Right forelimb (tissue), 1 donor: ENCODE measurements at places on chromosomes 4 and X.

- no peak for DNase-seq
These were observed 29.5 kb downstream of the TFDP3 start for GRCh38 chrX:133188631-133189030.

GRCh38 chr4:114417214-114417613, 181.4 kb upstream of the UGT8 start:
- no peak for DNase-seq

DNA sequence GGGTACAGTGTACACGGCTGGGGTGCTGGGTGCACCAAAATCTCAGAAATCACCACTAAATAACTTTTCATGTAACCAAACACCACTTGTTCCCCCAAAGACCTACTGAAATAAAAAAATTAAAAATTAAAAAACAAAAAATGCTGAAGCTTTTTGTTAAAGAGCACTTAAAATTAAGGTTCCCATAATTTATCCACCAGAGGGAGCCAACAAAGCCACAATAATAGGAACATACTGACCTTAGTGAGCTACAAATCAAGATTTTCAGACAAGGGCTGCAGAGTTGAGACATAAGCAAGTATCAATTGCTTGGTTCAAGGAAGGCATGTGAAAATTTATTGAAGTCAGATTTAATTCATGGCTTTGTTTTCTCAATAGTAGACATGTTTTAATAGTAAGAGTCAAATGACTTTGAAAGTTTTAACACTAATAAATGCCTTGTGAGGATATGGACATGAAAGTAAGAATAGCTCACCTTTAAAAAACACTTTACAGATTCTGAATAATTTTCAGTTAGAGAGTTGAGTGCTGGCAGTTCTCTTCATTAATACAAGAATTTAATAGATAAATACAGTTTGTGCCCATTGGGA, 43.0 kb upstream of the SCOC start:
- no peak for DNase-seq

GRCh38 chr4:17535242-17535641, 20.3 kb downstream of the CLRN2 start:
- no peak for DNase-seq

DNA sequence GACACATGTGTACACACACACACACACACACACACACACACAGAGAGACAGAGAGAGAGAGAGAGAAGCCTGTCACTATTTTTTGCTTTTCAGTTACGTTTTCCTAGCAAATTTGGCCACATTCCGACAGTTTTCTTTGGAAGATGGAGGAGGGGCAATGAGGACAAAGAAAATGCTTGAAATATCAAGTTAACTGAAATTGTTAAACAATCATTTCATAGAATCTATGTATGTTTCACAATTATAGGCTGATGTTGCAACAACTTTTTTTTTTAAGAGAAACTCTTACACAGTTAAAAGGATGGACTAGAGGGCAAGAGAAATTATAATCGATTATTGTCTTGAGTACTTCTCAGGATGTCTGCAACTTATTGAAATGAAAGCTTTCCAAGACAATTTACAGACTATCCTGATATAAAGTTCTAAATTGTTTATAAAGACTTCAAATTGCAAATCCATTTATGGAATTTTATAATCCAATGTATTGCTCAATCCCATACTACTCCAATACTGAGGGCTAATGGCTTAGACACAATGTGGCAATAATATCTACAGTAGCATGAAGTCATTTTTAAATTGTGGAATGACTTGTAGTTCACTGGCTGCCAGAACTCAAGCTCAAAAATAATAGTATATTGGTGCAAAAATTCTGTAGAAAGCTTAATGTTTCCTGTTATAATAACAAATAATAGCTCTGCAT, 647.0 kb upstream of the PCDH7 start:
- DNase-seq: no peak

GRCh38 chr4:124934916-124935315, 222.4 kb upstream of the ANKRD50 start:
- DNase-seq: no peak

DNA sequence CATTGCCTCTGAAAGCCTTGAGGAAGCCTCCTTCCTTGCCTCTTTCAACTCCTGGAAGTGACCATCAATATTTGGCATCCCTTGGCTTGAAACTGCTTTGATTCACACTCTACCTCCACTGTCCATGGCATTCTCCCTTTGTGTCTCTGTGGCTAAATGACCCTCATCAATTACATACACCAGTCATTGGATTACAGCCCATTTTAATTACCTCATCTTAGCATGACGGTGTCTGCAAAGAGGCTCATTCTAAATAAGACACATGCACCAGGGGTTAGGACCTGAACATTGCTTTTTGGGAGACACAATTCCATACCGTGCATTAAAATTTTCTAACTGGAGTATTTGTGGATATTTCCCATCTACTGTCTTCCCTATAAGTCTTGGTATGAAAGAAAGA, 60.7 kb upstream of the FAM9A start:
- DNase-seq: no peak

DNA sequence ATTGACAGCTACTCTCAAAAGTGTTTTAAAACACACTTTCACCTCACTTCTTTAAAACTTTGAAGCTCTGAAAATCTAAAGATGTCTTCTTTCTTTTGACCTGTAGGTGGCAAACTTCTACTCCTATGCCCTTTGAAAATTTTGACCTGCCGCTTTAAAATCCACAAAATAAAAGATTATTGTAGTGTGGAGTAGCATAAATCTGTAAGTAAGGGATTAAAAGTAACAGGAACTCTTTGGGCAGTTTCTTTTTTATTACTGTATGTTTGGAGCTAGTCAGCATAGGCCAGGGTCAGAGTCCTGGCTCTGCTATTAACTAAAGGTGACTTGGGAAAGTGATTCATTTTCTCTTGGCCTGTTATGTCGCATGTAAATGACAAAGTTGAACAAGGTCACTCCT, 25.5 kb downstream of the BBS12 start:
- no peak for DNase-seq

DNA sequence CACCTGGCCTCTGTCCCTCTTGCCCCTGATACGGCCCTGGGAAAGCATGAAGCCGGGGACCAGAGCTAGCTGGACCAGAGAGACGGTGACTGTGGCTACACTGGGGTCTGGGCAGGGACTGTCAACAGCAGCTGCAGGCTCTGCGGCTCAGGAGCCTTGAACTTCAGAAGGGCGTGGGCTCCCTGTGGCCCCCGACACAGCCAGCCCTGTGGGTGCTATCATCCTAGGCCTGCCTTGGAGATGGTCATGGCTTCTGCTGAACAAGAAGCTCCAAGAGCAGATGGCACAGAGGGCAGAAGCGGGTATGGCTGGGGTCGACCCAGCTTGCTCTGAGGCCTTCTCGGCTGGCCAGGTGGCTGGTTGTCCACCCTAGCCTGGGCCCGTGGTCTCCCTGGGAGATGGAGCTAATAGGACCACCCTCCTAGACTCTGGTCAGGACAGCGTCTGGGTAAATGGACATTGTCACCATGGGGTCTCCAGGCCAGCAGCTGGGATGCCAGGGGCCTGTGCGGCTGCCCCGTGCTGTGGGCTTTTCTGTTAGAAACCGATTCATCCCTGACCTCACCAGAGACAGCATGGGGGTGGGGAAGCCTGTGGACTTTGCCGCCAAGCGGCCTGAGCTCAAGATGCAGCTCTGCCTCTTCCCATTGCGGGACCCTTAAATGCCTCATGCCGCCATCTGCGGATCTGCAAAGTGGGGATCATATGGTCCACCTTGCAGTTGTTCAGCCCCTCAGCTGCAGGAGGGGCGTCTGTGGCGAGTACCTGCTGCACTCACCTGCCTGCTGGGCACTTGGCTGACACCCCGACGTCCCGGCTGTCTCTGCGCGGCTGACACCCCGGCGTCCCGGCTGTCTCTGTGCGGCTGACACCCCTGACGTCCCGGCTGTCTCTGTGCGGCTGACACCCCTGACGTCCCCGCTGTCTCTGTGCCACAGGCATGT, 21.1 kb downstream of the CPZ start:
- DNase-seq: no peak

DNA sequence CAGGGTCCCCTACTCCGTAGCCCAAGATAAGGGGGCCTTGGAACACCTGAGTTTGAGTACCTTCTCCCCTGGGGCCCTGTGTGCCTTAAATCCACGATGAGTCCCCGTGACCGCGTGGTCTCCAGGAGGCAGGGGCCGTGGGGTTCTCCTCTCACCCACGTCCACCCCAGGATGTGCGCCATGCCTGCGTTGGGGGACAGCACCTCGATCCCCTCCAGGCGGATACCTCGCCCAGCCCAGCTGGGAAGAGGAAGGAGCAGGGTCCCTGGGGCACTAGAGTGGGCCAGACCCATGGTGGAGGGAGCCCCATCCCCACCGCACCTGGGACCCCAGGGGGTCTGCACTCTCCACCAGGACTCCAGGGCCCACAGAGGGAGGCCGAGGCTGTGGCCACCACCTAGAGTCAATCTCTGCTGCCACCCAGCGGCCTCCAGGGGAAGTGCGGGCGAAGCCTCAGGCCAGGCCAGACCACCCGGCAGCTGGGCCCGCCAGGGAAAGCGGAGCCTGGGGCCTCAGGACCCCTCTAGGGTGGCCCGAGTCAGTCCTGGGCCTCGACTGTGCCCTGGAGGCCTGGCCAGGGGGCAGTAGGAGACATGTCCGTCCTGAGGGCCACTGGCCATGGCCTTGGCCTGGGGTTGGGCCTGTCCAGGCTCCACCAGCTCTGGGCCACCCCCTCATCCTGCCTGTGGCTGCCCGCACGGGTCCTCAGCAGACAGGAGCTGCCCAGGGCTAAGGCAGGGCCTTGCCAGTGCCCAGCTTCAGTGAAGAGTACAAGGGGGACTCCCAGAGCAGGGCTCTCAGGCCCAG, 55.0 kb downstream of the FAM53A start:
- DNase-seq: peak; percentile 84

- DNase-seq: no peak
These were observed 113.9 kb upstream of the ANXA3 start for GRCh38 chr4:78437608-78438088.

DNA sequence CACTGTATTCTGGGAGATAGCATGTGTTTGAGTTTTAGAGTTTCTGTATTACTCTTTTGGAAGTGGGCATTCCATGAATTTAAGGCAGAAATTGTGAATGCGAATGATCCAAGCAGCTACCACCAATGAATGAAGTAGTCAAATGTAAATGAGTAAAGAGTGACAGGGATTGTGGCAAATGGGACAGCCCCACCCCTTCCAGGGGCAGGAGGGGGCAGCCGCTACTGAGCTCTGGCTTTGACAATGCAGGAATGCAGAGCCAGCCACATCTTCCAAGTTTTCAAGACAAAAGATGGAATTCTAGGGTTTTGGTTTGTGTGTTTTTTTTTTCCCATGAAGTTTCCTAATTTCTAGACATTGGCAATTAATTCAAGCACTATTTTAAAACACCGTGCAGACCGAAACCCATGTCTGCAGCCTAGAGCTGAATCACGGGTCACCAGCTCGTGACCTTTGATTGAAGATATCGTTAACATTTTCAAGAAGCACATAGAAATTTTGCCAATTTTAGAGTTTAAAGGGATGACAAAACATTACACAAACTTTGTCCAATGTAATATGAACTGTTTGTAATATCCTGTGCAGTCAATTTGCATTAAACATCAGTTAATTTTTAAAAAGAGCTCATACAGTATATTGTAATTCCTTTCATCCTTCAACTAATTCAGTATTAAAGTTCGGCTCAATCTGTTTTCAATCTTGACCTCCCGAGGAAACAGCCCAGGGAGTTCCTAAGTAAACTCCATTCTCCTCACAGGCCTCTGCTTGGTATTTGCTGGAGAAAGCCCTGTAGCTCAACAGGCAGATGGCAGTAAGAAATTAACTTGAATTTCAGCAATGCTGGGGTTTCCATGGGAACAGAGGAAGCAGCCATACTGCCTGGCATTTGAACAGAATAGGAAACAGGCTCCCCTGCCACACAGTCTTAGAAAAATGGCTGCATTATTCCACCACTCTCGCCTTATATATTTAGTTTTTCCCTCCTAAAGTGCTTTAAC, 83.4 kb downstream of the UCHL1 start:
- peak; percentile 48 for DNase-seq

GRCh38 chr4:104577405-104577804, 82.7 kb upstream of the CXXC4 start:
- DNase-seq: no peak

- no peak for DNase-seq
These were observed 34.3 kb upstream of the PROM1 start for GRCh38 chr4:16118090-16118489.

DNA sequence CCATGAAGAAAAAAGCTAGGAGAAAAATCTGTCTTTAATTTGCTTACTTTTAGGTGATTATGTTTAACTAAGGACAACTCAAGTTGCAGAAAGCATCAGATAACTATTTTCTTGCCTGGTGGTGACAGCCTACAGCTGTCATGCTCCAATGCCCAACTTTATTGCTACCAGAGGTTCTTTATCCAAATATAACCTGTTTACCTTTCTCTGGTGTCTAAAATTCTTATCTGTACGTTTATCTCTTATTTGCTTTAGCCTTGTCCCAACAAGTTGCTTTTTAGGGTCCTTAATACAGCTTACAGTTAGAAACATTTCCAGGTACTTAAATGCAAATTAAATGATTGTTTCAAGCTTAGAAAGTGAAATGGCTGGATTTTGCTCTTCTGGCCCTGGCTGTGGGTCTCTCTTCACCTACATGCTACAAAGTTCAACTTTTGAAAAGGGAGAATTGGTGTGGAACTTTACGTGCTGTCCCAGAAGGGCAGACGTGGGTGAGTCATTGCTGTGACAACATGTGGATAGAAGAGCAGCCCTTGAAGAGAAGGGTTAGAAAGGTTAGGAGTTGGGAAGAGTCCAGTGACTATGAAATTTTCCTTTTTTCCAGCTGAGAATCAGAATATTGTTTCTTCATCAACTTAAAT, 60.7 kb downstream of the HPGD start:
- no peak for DNase-seq

DNA sequence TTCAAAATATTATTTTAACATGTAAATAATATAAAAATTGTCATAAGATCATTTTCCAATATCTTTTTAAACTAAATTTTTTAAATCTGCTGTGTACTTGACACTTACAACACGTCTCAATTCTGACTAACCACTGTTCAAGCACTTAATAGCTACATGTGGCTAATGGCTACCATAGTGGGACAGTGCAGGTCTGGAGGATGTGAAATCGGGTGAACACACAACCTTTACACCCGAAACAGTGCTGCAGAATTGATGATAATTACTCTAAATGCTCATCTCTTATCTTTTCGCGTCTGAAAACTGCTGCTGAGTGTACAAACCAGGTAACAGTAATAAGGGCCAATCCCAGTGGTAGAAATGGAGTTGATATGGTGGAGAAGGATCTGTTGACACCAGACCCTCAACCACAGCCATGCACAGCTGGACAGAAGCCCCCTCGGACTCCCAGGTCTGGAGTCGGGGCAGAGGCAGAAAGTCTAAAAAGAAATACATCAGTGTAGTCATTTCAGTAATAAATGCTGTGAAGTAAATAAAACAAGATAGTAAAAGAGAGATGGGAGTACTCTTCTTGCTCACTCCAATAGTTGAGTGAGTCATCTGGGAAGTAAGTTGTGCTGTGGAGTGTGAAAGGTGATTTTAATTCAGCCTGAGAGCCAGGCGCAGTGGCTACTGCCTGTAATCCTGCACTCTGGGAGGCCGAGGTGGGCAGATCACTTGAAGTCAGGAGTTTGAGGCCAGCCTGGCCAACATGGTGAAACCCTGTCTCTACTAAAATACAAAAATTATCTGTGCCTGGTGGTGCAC, 150.0 kb downstream of the CBR4 start:
- no peak for DNase-seq
